ENCODE measurements at places on chromosomes 5 and 9.

GRCh38 chr9:116003397-116003796 lies 150.2 kb upstream of the PAPPA start:
- DNase-seq, result no peak

GRCh38 chr5:89396278-89396954 lies 513.4 kb upstream of the MEF2C start:
- no peak for DNase-seq

DNA sequence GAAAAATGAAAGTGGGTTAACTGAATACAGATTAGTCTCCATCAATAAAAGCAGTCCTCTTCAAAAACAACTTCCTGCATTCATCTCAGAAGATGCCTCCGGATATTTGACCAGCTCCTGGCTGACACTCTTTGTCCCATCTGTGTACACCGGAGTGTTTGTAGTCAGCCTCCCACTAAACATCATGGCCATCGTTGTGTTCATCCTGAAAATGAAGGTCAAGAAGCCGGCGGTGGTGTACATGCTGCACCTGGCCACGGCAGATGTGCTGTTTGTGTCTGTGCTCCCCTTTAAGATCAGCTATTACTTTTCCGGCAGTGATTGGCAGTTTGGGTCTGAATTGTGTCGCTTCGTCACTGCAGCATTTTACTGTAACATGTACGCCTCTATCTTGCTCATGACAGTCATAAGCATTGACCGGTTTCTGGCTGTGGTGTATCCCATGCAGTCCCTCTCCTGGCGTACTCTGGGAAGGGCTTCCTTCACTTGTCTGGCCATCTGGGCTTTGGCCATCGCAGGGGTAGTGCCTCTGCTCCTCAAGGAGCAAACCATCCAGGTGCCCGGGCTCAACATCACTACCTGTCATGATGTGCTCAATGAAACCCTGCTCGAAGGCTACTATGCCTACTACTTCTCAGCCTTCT lies 16.6 kb downstream of the F2R start:
- no peak for DNase-seq

GRCh38 chr9:251398-251797 lies 36.7 kb downstream of the DOCK8 start:
- DNase-seq, result no peak

GRCh38 chr5:88719434-88719833 lies 163.6 kb downstream of the MEF2C start:
- no peak for DNase-seq

GRCh38 chr5:7754997-7755596 lies 95.8 kb downstream of the CFAP90 start:
- no peak for DNase-seq

- DNase-seq, result no peak
Measured at GRCh38 chr5:171123417-171123816, 185.6 kb upstream of the TLX3 start.

GRCh38 chr5:17218353-17219005 lies 1.0 kb downstream of the BASP1 start:
- DNase-seq, result no peak

DNA sequence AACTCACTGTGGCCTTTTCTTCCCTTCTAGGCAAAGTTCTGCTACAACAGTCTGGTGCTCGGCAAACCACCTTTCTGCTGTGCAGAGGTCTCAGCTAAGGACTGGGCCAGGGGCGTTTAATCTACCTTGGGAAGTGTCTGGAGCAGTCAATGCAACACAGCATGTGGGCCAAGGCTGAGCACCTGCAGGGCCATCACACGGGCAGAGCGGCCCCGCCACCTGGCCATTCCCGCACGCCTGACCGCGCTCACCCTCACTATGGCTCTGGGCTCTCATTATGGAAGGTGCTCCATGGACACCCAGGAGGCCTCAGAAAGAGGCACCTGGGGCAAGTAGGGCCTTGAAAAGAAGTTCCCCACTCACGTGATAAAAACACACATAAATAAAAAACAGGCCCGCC lies 65.7 kb upstream of the TBC1D9B start:
- no peak for DNase-seq

DNA sequence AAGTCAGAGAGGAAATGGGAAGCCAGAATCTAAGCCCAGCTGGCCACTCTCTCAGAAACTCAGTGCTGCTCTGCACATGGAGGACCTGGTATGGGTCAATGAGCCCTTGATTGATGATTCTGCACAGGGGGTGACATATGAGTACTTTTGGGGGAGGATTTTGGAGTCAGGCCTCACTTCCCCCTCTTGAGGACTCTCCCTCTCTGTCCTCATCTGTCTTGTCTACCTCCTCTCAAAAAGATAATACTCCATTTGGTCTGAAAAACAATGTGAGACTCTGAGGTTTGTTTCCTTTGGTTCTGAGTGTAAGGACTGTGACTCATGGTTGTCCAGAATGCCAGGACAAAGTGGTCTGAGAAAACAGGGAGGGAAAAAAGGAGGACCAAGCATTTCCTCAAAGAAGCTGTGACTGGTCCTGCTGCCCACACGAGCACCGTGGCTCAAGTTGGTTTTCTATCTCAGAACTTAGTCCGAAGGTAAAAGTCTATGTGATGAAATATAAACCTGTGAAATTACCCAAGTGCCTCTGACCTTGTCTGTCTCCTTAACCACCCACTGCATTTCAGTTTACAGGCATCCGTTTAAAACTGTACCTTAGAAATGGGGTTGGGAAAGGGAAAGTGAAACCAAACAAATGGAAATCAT lies 11.1 kb downstream of the TTC39B start:
- DNase-seq, result peak; percentile 20

GRCh38 chr9:23123048-23123632 lies 676.5 kb downstream of the DMRTA1 start:
- DNase-seq, result no peak
